Activated naive CD4-positive, alpha-beta T cell treated with Interleukin-2 at 50 U/mL for 16 hours (primary cell): ENCODE measurements at places on chromosomes 4 and X.

DNA sequence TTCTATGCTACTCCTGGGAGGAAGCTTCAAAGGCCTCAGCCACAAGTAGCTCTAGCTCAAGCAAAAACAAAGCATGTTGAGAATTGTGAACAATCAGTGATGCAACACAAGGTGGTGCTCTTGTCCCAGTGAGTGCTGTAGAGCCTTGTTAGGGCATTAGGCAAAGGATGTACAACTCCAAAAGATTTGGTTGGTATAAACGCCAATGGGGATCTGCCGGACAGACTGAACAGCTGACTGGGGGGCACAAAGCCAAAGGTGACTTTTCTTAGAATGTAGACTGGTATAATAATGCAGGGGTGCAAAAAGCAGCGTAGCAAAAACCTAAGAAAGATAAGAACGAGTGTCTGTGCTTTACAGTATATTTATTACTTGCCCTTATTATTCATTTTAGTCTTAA is 62.6 kb upstream of the ALB start:
- no peak for DNase-seq

DNA sequence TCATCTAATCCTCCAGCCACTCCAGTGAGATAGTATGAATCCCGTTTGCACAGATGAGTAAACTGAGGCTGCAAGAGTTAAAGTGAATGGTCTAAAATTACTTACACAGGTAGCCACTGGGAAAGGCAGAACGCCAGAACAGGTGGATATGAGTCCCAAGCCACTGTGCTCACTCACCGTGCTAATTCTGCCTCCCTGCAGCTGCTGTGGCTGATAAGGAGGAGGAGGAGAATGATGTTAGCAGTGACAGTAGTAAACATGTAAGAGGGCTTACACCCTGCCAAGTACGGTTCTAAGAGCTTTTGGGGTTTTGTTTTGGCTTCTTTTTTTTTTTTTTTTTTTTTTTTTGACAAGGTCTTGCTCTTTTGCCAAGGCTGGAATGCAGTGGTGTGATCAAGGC is 90.5 kb upstream of the PRPS2 start:
- no peak for DNase-seq

GRCh38 chr4:123673971-123674370 is 277.4 kb downstream of the SPRY1 start:
- DNase-seq = no peak

GRCh38 chrX:149759824-149760223 is 14.0 kb upstream of the HSFX1 start:
- DNase-seq = no peak

- no peak for DNase-seq
Observed at GRCh38 chr4:96639932-96640331, 800.0 kb downstream of the PDHA2 start.

- no peak for DNase-seq
Observed at GRCh38 chr4:151663109-151663508, 97.7 kb downstream of the GATB start.

DNA sequence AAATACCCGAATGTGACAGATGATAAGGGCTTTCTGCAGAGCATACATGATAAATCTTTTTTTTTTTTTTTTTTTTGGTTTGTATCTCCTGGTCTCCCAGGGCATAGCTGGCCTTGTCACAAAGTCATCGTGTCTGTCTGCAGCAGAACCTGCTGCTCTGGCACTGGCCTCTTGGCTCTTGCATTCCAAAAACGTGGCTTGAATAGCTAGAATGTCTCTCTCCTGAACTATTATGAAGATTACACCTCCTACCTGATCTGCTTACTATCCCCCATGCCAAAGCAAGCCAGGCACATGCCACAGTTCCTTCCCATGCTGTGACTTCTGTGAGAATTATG is 50.4 kb upstream of the SCRG1 start:
- DNase-seq = no peak
